NCI-H82 (cell line): ENCODE measurements at places on chromosomes 3 and 15.

GRCh38 chr15:38207621-38208020 is 45.0 kb upstream of the SPRED1 start:
- no peak for DNase-seq

DNA sequence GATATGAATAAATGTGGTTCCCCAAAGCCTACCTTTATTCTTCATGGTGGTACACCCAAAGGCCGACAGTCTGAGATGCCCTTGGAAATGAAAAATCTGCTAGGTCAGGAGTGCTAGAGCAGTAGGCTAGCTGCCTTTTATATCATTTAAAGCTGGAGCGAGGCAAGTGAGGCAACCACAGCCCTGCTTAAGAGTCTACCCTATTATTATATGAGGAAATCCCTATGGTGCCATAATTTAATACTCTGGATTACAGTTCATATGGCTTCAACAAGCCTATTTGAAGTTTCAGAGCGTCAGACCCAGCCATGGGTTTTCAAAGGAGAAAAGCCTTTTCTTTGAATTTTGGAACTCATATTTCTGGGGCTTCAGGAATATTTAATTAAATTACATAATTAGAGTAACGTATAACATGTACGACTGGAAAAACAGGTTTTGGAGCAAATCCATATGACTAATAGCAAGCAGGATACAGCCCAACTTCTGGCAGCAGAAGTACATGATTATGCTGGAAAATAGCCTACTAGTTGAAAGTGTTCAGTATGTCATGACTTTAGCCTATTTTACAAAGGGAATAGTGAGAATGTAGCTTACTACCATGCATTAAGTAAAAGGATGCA is 18.0 kb upstream of the SLTM start:
- DNase-seq: peak; percentile 11

- no peak for DNase-seq
These were observed 42.9 kb downstream of the CHDH start for GRCh38 chr3:53803124-53803815.

DNA sequence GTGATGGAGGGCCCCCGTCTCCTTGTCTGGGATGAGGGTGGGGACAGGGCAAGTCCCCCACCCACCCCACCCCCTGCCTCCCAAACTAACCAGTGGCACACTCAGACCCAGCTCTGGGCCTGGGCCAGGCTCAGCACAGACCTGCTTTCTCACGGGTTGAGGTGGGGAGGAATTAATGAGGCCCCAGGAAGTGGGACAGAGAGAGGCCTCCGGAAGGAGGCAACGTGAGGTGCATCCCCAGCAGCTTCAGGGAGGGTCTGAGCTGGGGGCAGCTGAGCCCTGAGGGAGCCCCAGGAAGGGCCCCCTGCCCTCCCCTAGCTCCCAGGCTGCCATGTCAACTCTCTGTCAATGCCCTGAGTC is 15.0 kb upstream of the GNAI2 start:
- DNase-seq: no peak

DNA sequence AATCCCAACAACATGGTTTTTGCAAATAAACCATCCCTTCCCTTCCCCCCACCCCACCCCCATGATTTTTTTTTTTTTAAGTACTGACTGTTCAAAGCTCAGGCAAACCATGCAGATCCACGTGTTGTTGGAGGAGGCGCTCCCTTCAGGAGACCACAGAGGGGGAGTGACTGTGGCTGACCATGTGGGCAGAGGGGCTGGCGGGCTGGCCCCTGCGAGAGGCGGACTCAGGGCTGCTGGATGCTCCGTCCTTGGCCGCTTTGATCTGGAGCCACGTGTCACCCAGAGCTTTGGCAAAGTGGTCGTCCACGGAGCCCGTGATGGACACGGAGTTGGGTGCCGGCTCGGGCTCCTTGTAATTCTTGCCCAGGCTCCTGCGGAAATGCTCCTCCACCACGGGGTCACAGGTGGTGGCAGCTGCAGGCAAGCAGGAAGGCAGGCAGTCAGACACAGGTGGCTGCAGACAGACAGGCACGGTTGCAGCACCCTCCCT is 85.3 kb downstream of the VGLL4 start:
- no peak for DNase-seq

- DNase-seq: no peak
These were observed 4.7 kb downstream of the ZBTB47 start for GRCh38 chr3:42658091-42658770.

DNA sequence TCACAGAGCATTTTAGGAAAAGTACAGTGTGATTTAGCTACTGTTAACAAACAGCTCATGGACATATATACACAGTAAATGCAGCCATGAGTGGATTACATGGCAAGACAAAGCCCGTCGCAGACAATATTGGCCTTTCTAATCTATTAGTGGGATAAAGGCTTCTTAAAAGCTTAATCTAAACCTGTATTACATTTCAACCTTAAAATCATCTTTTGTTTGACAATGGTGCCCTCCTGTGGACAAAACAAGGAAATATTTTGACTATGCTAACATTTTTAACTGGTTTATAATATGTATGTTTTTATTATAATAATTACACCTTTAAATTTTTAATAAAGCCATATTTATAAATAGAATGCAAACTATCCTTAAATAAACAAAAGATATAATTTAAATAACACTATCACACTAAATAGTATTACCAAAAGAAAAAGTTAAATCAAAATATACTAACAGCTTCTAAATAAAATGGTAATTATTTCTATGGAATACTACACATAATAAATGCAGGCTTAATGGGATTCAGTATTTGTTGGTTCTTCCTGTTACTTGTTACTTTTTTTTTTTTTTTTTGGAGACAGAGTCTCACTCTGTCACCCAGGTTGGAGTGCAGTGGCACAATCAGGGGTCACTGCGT is 38.6 kb downstream of the TAFA4 start:
- peak; percentile 95 for DNase-seq

GRCh38 chr15:80550908-80551260 is 144.2 kb upstream of the ABHD17C start:
- DNase-seq: no peak

DNA sequence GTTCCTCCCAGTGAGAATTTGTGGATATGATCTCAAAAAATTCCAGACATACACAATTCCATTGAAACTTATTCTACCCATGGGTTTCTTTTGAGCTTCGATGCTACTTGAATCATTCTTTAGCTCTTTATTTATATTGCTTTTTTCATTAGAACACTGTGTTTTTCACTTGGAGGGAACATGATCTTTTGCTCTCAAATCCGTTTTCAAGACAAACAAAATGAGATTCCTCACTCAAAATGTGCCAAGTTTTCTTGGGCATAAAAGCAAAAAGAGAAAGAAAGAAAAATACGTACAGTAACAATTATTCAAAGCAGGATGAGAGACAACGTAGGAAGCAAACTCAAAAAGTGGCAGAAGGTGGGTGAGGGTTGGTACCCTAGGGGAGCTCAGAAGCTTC is 118.8 kb upstream of the PDZRN3 start:
- DNase-seq: no peak

GRCh38 chr3:13574798-13575451 is 26.0 kb downstream of the FBLN2 start:
- peak; percentile 57 for DNase-seq

GRCh38 chr3:196966526-196967401 is 1.9 kb downstream of the PIGZ start:
- DNase-seq: no peak

GRCh38 chr3:21839592-21839991 is 88.6 kb upstream of the ZNF385D start:
- DNase-seq: peak; percentile 16

- DNase-seq: no peak
These were observed 10.3 kb downstream of the CTNNB1 start for GRCh38 chr3:41209646-41210045.

DNA sequence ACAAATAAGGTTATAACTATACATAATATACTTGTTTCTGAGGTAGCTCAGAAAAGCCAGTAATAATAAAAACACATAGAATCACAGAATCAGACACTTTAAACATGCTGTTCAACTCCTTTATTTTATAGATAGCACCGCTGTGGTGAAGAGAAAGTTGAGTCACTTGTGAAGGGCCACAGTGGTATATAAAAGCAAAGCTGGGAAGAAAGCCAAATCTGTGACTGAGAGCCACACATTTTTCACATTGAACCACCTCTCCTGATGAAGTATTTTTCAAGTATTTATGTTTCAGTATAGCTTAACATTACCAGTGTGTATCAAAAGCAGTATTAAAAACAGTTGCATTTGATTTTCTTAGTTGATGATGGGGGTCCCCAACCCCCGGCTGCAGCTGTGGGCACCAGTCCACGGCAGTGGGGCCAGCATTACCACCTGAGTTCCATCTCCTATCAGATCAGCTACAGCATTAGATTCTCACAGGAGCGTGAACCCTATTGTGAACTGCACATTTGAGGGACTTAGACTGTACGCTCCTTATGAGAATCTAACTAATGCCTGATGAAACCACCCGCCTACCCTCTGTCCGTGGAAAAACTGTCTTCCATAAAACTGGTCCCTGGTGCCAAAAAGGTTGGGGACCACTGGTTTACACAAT is 46.2 kb downstream of the TBL1XR1 start:
- no peak for DNase-seq

DNA sequence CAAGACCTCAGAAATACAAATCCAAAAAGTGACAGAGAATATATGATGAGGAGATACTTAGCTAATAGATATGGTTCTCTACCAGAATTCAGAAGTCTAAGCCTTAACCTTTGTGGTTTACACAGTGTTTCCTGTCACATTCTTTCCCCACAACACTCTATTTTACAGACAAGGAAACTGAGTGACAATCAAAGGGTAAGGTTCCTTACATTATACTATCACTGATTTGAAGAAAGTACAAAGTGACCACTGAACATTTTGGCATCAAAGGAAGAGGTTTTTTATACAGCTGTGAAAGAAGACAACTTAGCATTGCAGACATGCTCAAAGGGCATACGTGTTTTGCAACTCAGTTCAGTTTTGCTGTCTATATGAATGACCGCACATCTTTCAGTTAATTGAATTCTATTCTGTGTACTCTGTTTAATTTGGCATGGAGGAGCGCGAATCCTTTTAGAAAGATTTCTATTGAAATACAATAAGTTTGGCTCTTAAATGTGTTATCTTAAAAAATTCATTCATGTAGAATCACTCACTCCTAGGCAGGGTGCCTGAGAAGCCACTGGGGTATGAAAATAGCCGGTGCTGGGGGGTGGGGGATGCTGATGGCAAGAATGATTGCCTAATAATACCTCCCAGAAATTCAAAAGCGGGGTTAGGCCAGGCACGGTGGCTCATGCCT is 66.5 kb upstream of the SKOR1 start:
- no peak for DNase-seq

- no peak for DNase-seq
These were observed 217.6 kb downstream of the TPRG1 start for GRCh38 chr3:189389346-189389745.

DNA sequence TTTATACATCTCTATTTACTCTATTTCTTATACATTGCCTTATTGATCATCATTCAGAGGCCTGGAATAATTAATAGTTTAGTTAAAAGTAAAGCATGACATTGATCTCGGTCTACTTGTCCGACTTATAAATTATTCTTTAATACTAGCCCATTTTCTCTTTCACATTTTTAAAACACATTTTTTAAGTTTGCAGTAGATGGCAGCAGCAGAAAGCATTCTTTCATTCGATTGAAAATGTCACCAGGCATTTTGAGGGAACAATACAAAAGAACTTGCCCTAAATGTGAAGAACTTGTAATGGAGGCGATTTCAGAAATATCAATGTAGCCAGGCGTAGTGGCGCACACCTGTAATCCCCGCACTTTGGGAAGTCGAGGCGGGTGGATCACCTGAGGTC is 15.5 kb upstream of the MAP3K13 start:
- DNase-seq: no peak

- no peak for DNase-seq
These were observed 150.1 kb downstream of the RAB11A start for GRCh38 chr15:66019368-66019767.

GRCh38 chr3:38579551-38580449 is 69.7 kb downstream of the SCN5A start:
- DNase-seq: no peak
